Stimulated activated CD4-positive, alpha-beta T cell treated with anti-CD3 and anti-CD28 coated beads, Interleukin-4, amount 100 ng/mL, for 24 hours (primary cell): ENCODE measurements at places on chromosomes 1 and 21.

GRCh38 chr21:26449161-26449560 lies 123.9 kb downstream of the CYYR1 start:
- no peak for DNase-seq

DNA sequence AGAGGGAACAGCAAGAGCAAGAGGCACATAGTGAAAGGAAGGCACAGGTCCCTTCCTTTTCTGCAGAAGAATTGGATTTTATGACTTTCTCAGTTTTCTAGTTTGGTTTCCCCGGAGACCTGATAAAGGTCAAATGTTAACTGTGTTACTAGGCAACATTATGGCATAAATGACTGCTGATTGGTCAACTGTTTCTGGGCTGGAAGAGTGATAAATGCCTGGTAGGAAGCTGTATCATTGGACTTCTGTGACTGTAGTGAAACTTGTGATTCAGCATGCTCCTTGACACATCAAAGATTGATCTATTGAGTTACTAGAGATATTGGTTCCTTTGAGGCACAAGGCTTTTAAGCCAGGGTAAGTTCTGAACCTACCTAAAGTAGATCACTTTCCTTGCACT lies 55.7 kb downstream of the LRRC8C start:
- no peak for DNase-seq

- no peak for DNase-seq
Observed at GRCh38 chr1:70038025-70038424, 167.4 kb downstream of the LRRC40 start.

DNA sequence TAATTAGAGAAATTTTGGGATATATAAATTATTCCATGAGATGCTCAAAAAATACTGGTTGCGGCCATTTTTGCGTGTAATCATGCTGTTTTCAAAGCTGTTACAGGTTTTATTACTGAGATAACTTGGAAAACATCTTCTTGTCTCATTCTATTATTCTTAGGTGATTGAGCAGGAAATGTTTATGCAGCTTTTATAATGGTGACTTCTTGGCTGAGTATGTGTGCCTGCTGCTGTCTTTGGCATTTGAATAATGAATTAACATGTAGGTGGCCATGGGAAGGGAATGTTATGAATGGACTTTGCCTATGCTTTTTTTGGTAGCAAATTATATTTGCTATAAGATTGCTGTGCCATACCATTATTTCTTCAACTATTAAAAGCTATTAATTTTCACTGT lies 52.5 kb downstream of the RASAL2 start:
- DNase-seq, result no peak

GRCh38 chr1:56688522-56689026 lies 43.5 kb downstream of the PRKAA2 start:
- DNase-seq, result no peak

DNA sequence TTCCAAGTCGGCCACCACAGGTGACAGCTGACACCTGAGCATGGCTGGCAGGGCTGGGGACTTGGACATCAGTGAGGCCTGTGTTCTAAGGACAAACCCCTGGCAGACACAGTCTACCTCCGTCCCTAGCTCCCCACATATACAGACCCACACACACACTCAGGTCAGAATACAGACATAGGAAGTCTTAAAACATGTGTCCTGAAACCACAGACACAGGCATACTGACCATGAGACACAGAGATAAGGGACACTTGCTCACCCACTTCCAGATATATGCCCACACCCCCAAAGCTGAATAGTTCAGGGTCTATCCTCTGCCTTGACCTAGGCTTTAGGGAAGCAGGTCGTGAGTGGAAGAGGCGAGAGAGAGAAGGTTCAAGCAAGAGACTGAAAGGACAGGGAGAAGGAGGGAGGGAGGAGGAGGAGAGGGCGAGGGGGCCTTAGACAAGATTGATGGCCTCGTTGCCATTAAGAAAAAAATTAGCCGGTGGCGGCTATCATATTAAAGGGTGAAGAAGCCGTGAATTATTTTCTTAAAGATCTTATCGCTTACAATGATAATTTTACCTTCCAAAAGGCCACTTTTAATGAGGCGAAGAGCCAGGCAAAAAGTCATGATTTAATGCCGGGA lies 49.9 kb downstream of the TMEM53 start:
- no peak for DNase-seq
